ENCODE measurements at places on chromosomes 1 and 21.
A peak's percentile ranks its signal among the peaks of the same experiment; 100 is the strongest.

GRCh38 chr1:228837817-228838716 is 102.8 kb downstream of the RHOU start:
- DNase-seq, result no peak

- no peak for DNase-seq
Observed at GRCh38 chr1:98296681-98297080, 364.8 kb upstream of the SNX7 start.

DNA sequence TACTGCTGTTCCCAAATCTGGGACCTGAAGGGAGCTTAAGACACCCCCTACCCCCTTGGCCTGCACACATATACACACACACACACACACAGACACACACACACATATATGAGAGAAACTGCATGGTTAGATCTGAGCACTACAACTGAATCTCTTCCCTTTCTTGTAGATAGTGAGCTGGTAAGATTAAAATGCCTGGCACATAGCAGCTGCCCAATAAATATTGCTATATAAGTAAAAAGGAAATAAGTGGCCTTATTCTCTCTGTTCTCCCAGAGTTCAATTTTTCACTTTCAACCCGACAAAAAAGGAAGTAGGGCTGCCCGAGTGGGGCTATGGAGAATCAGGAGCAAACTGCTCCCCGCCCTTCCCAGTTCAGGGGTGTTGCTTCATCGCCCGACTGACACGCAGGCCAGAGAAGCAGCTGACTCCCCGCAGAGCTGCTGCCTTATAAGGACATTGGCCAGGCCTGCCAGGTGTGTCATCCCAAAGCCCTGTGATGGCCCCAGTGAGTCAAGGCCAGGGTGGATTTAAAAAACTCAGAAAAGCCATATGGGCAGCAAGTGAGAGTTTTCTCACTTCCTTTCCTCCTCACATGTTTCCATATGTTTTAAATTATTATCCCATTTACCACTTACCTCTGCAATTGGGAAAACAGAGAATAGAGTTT is 106.5 kb upstream of the SLC44A3 start:
- DNase-seq, result no peak

DNA sequence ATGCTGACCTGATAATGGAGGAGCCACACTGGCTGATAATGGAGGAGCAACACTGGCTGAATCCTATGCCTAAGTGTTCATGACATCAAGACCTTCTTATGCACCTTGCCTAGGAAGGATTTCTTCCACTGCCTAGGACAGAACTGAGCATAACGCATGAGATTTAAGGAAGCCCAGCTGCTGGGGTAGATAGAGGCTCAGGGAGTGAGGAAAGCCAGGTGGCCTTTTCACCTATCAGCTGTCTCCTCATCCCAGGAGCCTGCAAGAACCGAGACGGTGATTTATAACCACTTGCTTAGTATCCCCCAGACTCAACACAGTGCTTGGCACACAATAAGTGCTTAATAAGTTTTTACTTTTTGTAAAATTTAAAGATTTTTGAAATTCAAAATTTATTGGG is 7.4 kb upstream of the CTBS start:
- no peak for DNase-seq

DNA sequence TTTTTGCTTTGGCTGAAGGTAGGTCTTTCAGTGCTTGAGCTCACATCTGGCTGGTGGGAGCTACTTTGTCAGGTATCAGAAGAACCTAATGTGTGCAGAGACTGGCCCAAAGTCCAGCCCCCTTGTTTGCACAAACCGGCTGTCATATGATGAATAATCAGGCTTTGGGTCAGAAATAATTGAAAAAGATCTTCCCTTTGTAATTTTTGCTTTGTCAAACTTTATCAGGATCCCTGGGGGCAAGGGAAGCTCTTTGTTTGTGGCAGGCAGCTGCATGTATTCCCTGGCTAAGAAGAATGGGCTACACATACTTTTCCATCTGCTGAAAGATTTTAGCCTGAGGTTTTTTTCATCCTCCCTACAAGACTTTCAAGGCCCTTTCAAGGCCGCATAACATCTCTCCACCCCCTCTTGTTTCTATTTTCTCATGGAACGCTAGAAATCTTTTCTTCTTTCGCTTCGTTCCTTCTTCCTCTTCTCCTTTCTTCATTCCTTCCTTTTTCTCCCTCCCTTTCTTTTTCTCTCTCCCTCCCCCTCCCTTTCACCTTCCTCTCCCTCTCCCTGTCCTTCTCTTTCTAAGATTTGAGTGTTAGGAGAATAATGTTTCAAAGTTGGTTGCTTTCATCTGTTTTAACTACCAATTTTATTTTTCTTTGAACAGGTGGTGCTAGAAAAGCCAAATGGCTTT is 25.5 kb downstream of the TUFT1 start:
- DNase-seq, result no peak

DNA sequence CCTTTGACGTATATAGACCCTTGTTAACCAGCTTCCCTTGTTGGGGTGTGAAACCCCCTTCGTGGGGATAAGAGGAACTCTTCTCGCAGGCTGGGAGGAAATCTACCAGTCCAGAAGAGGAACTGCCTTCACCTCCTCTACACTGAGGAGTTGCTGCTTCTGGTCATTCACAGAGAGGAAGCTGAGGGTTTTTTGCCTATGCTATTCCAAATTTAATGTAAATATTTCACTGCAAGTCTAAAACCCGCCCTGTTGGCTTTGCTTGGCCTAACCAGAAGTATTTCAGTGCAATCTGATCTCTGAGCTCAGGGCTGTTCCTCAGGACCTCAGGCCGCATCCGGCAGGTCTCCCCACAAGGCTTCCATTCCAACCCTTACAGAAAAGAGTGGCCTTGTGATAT is 150.1 kb downstream of the HIVEP3 start:
- DNase-seq, result no peak

DNA sequence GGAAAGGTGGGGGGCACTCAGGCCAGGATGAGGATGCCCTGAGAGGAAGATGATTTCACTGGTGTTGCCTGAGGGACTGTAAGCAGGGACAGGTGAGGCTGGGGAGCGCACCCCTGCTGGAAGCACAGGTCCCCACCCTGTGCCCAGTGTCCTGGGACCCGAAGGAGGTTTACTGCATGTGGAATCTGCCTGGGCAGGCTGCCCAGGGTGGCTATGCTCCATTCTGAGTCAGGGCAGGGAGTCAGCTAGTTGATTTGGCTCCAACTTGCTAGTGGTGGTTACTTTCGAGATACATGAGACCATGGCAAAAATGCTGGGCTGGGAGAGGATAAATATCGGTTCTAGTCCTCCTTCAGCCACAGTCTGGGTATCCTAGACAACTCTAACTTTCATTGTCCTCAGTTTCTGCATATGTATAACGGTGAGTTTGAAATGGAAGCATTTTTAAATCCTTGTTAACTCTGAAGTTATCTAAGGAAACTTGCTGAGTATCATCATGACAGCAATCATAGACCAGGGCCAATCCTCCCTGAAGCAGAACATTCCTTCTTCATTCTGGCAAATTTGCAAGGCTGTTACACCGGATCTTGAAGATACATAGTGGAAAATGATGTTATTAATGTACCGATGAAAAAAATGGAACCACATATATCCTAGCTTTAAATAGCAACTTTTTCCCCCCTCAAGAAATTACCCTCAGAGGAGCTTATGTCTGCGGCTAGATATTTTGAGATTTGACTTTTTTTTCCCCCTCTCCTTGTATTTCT is 7.7 kb downstream of the TLR5 start:
- DNase-seq, result no peak

GRCh38 chr1:60066001-60066400 is 7.6 kb downstream of the C1orf87 start:
- DNase-seq, result no peak

GRCh38 chr1:43707190-43708001 is at the start of gene ST3GAL3:
TSS of gene ST3GAL3 (plus strand) at chr1:43707536. CDS start at chr1:43736263, 28,727 bp downstream.
- DNase-seq, result peak; percentile 82

DNA sequence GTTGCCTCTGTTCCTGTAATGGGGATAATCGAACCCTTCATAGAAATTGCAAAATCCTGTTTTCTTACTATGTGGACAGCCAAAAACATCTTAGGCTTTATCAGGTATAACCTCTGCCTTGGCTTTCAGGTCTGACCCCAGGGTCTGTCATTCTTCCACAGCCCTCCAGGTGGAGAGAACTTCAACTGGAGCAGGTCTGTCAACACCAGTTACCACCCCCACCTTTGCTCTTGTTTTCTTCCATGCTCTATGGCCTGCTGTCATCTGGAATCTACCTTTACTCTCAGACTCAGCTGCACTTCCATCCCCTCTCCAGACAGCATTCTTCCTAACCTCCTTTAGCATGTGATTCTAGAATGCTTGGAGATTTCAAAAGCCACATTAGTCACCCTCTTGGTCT is 10.4 kb upstream of the GJA9 start:
- DNase-seq, result no peak

GRCh38 chr21:35037384-35037765 is 11.7 kb downstream of the RUNX1 start:
- no peak for DNase-seq

- peak; percentile 73 for DNase-seq
Observed at GRCh38 chr1:161069731-161070270, at the start of gene ARHGAP30. TSS of gene ARHGAP30 (minus strand) at chr1:161069891. CDS start at chr1:161069624, 267 bp downstream.

DNA sequence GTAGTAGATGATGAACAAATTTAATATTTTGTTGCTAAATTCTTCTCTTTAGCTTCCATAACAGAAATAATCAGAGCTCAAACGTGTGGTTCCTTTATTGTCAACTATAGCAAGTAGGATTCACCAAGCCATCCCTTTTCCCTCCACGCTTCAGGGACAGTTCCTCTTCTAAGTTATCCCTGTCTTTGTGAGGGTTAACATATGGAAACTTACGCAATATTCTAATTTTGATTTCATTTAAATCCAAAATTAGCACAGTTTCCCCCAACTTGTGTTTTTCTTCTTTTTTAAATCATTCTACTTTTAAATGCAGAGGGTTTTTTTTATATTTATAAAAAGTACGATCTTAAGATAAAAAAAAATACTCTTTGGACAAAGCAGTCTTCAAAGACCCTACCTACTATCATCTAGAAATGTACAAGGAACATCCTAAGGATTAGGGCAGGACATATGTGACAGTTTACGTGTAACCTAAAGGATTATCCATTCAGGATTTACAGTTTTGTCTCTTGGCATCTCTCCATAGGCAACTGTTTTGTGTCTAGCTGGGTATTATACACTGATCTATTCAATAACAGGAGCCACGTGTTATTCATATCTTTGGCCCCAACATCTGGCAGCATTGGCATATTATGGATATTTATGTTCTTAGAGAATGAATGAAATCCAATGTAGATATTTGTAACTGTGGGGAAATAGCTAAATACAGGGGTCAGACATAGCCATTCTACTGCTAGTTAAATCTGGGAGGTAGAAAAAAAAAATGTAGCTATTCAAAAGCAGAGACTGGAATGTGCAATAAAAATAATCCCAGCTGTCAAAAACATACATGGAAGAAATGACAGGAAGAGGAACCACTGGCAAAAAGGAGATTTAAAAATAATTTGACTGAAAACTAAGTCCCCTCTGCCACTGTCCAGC is 272.9 kb downstream of the NEGR1 start:
- no peak for DNase-seq

GRCh38 chr1:197905699-197906351 is 3.4 kb downstream of the C1orf53 start:
- DNase-seq, result no peak

DNA sequence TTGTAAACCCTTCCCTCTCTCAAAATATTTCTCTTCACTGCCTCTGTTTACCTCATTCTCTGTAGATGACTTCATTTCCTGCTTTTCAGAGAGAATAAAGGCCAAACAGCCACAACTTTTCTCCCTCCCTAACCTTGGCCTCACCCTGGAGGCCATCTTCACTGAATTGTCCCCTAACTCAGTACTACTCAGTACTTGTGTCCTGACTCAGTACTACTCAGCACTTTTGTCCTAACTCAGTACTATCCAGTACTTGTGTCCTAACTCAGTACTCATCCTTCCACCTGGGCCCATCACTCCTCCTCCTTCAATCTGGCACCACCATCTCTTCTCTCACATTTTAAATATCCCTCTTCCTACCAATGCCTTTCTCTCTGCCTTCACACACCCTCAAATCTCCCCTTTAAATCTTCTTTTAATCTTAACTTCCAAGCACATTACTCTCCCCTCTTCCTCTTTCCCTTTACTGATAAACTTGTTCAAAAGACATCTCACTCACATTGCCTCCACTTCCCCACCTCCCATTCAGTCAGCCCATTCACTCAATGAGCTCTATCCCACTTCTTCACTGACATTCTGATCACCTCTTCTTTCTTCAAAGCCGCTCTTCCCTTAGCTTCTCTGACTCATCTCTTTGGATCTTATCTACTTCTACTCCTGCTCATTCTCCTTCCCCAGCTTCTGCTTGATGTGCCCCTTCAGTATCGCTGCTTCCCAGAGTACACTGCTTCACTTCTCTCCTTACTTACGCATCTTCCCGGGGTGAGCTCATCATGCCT is 121.4 kb downstream of the RNF220 start:
- no peak for DNase-seq

GRCh38 chr1:3033040-3033789 is 11.9 kb downstream of the ACTRT2 start:
- DNase-seq, result no peak

GRCh38 chr21:43938751-43939442 is 73.2 kb upstream of the TRAPPC10 start:
- DNase-seq, result peak; percentile 78

- no peak for DNase-seq
Observed at GRCh38 chr1:210739627-210740026, 394.3 kb downstream of the KCNH1 start.

DNA sequence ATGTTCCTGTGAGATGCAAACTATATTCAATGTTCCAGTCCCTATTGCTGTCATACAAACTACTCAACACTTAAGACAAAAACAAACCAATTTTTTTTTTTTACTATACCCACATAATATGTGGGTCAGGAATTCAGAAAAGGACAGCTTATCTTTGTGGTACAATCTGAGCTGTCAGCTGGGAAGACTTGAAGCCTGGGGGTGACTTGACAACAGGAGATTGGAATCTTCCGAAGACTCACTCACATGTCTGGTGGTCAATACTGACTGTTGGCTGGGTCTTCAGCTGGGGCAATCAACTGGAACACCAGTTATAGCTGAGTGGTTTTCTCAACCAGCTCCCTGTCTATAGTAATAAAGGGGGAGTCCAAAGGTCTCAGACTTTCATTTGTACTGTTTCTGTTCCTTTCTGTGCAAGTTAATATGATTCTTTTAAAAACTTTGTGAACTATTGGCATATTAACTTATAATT is 81.7 kb upstream of the ATP1B1 start:
- DNase-seq, result no peak

DNA sequence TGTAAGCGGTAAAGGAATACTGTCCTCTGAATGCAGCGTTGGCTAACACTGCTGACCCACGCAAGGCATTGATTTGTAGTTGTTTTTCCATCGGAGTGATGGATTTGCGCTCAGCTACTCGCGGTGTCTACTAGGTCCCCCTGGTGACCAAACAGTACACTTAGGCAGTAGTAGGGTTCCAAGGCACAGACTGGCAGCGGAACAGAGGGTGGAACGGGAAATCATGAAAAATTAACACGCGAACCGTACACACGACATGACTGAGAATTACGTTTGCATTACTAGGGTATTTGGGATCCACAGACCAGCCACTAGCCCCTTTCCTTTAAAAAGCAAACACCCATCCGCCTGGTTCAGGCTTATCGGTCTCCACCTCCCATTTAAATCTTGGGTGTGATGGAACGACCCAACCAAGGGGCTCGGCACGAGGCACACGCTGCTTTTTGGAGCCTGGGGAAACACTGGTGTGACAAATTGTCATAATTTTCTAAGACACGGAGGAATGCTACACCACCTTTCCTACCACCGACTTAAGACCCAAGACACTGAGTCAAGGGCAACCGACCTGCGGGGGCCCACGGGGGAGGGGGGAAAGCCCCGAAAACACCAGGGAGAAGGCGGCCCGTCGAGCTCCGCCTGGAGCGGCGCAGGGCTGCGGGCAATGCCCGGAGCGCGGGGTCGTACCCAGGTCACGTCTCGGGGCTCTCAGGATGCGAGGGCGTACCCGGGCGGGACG is 699 bp downstream of the DIPK1A start:
- peak; percentile 47 for DNase-seq
